8988T (cell line): ENCODE measurements at places on chromosomes 1 and 21.

GRCh38 chr21:41124641-41125201, 43.2 kb upstream of the BACE2 start:
- DNase-seq = no peak

GRCh38 chr1:47918257-47918867, 78.8 kb downstream of the TRABD2B start:
- DNase-seq = no peak

GRCh38 chr1:8736927-8737326, 80.5 kb downstream of the RERE start:
- no peak for DNase-seq

DNA sequence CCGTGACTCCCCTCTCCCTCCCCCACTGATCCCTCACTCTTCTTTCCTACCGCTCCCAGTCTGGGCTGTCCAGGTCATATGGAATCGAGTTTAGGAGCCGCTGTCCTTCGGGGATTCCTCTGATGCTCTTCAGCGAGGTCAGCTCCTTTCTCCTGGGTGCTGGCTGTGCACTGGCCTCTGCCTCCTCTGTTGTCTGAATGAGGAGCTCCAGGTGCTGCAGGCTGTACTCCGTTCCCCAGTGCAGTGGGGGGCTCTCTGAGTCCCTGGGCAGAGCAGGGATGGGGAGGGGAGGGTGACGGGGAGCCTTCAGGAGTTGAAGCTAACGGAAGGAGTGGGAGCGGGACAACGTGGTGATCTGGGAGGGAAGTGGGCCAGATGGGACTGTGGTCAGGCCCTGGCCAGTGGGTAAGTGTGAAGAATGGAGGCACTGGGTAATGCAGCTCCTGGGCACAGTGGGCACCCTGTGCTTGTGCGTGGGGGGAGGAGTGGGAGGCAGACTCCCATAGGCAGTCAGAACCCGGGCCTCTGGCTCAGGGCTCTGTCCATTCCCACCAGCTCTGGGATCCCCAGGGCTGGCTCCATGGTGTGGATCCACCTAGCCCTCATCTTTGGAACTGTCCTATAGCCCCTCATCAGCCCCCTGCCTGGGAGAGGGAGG, 59.5 kb upstream of the TLR5 start:
- DNase-seq = no peak

DNA sequence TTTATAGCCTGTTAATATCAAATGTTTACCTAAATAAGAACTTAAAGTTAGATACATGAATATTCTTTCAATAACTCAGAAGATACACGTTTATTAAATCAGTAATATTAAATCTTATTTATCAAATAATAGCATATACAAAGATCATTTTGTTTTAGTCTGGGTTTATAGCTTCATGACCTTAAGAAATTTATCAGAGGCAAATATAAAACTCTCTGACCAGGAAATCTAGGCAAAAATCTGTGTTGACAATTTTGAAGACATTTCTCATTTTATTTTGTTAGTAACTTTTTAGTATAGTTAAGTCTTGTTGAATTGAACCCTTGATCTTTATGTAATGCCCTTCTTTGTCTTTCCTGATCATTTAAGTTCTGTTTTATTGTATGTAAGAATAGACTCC, 46.4 kb downstream of the PRKACB start:
- no peak for DNase-seq

GRCh38 chr1:98221923-98222322, 301.1 kb upstream of the DPYD start:
- DNase-seq = no peak

DNA sequence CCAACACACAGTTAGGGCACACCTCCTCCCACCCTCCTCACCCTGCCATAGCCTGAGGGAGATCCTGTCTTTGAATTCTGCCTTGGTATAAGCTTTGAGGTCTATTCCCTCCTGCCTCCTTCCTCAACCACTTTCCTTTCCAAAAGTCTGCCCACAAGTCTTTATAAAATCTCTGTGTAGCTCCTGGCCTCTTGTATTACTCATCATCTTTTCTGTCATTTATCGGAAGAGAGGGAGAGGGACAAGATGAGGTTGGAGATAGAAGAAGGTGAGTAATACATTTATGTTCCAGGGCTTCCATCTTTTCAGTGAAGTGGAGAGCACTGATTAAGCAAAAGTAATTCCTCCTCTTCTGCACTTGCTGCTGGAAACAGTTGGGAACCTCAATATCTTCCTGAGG, 30.5 kb upstream of the EFCAB14 start:
- DNase-seq = no peak

DNA sequence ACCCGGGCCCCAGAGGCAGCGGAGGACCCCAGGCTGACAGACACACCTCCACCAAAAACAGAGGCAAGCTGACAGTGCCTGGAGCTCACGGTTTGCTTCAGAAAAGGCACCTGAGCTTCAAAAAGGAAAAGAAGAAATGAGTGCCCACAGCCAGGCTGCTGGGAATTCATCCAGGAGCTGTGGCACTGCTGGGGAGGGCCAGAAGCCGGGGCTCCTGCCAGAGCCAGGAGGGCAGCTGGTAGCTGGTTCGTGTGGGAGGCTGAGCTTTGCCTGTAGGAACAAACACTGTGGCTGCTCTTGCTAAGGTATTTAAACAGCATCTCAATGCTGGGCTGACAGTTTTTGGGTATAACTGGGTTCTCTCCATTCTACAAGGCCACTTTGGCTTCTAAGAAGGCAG, 19.5 kb downstream of the KCNJ6 start:
- DNase-seq = no peak

GRCh38 chr21:35796844-35797243, 263.5 kb downstream of the SETD4 start:
- DNase-seq = no peak

GRCh38 chr1:226203655-226204054, 17.1 kb upstream of the ACBD3 start:
- no peak for DNase-seq

DNA sequence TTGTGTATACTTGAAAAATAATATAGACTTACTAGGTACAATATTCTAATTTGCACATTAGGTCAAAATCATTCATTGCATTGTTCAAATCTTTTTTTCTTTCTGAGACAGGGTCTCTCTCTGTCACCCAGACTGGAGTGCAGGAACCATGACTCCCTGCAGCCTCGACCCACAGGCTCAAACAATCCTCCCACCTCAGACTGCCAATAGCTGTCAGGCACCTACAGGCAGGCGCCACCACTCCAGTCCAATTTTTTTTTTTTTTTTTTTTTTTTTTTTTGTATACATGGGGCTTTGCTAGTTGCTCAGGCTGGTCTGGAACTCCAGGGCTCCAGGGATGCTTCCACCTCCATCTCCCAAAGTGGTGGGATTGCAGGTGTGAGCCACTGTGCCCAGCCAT, 656.9 kb downstream of the KCNT2 start:
- no peak for DNase-seq

- no peak for DNase-seq
These were observed 12.1 kb downstream of the CLCA2 start for GRCh38 chr1:86436041-86436440.

DNA sequence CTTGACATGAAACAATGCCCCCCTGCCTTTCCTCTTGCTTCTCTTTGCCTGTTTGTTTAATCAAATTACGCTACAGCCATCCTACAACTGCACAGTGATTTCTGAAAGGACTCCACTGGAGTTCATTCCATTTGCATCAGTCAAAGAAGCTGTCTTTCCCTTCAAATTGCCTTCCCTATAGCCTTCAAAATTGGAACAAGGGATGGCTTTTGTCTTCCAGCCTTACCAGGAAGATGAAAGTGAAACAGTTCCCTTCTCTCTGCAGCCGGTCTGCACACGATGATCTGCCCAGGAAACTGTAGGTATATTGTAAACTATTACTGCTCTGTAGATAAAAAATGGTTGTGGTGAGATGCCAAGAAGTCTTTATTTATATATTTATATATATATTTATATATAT, 65.6 kb upstream of the ETS2 start:
- DNase-seq = no peak

DNA sequence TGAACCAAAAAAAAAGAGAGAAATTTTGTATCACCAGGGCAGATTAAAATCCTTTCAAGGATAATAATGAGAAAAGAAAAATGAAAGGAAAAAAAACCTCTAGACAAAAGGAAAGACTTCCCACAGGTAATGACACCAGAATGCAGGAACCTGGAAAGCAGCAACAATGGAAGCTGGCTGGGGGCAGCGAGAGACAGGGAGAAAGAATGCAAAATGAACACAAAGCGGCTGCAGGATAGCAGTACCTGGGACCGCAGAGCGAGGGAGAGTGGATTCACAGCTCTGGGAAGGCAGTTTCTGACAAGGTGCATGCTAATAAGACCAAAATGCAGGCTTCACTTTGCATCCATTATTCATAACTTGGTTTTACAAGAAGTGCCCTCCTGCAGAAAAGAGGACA, 349.0 kb downstream of the SIPA1L2 start:
- no peak for DNase-seq

DNA sequence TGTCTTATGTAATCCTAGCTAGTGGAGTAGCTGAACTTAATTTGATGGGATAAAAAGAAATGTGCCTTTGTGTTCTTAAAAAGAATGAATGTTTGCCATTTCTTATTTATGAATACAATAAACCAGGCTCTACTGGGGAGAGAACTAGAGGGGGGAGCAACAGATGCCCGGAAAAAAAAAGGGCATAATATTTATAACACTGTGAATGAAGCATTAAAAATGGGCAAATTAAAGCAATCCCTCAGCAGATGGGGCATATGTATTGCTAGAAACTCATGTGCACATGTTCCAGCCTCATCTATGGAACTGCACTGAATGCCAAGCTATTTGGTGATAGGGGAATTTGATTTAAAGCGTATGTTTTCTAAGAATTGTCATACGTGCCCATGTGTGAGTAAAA, 42.3 kb upstream of the KCNJ6 start:
- DNase-seq = no peak

- no peak for DNase-seq
These were observed 103.4 kb downstream of the ROR1 start for GRCh38 chr1:63877021-63877767.

DNA sequence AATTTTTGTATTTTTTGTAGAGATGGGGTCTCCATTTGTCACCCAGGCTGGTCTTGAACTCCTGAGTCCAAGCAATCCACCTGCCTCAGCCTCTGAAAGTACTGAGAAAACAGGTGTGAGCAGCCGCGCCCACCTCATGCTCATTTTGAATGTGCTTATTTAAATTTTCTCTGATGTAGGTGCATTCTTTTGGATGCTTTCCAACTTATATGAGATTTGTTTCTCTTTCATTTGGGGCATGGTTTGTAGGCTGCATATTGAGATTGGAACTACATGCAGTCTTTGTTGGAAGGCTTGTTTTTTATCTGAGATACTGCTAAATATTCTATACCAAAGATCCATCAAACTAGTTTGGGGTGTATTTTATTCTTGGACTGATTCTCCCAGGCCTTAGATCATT, 81.0 kb upstream of the IVNS1ABP start:
- no peak for DNase-seq

DNA sequence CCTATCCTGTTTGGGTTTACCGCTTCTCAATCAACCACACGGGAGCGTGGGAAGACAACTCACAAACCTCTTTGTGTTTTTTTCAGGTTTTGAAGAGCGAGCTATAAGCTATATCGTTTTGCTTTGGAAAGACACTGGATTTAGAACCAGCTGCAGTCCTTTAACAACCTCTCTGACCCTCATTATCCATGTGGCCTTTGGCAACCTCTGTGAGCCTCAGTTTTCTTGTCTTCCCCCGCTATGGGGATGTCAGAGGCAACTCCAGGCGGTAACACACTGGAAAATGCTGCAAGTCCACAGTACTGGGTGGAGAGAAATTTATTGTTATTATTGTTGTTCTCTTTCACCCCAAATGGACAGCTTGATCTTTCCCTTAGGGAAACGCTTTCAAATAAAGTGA, 100.0 kb downstream of the ETS2 start:
- no peak for DNase-seq

DNA sequence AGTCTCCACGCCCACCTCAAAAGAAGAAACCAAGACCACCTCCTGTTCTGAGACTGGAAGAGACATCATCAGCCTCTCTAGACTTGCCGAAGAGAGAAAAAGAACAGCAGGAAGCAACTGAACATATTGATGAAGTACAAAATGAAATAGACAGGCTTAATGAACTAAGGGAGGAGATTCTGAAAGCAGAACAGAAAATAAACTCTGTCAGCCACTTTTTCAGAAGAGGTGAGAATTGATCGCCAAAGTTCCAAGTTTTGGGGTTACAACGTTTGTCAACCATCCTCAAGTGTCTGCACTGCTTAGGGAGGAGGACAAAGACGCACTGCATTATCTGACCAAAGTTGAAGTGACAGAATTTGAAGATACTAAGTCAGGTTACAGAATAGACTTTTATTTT, 45.6 kb downstream of the ABL2 start:
- no peak for DNase-seq

- DNase-seq = no peak
These were observed 3.3 kb upstream of the SSBP3 start for GRCh38 chr1:54409156-54410142.

DNA sequence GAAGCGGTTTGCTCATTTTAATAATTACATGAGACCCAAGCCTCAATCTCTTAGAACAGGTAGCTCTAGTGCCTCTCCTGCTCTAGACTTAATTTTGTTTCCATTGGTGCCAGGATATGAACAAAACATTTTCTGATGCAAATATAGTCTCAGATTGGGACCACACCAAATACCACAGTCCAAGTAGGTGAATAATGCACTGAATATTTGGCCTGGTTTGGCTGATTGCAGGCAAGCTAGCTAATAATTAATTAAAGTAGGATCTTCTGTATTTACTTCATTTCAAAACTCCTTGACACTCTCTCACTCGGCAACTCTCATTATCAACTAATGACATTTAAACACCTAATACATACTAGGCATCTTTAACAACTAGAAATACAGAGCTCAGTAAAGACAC, 219.6 kb downstream of the LTN1 start:
- no peak for DNase-seq

DNA sequence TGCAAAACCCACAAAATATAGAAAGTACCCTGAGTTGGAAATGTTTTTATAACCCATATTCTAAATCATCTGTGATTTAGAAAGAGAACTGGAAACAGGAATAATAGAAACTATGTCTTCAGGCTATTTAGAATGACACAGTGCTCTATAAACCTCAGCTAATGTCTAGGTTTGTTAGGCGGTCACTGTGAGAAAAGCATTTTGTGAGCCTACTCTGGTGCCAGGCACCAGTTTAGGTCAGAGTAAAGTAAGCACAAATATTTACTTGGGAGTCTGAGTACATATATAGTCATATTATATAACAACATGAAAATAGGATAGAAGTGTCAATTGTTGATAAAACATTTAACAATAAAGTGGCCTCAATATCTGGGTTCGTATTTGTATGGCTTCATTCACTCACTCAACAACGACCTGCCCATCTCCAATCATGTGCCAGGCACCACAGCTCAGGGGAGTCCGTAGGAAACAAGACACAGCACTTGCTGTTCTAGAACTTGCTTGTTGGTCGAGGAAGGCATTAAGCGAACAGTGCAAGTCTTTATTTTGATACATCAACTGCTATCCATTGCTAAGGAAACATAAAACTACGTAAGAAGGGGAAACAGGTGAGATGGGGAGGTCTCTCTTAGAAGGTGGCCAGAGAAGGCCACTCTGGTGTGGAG, 37.2 kb downstream of the GNB1 start:
- DNase-seq = no peak

- no peak for DNase-seq
These were observed 1.1 kb downstream of the IL24 start for GRCh38 chr1:206898089-206898914.
